ENCODE measurements at places on chromosomes 3 and 15.

- no peak for DNase-seq
Measured at GRCh38 chr3:73762855-73763254, 138.1 kb upstream of the PDZRN3 start.

DNA sequence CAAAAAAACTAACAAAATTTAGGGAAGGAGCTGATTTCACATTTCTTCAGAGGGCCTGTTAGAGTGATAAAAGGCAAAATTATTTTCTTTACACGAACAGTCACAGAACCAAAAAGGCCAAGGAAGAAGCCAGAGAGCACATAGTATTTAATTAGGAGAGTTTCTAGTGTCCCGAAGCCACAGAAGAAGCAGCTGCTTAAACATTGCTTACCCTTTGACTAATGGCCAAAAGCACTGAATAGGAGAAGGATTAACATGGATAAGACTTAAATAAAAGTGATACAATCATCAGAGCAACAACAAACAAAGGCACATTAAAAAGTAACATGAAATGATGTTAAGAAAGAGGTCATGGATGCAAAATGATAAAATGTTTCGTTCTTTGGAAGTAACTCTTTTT, 98.6 kb downstream of the CHL1 start:
- DNase-seq: no peak

DNA sequence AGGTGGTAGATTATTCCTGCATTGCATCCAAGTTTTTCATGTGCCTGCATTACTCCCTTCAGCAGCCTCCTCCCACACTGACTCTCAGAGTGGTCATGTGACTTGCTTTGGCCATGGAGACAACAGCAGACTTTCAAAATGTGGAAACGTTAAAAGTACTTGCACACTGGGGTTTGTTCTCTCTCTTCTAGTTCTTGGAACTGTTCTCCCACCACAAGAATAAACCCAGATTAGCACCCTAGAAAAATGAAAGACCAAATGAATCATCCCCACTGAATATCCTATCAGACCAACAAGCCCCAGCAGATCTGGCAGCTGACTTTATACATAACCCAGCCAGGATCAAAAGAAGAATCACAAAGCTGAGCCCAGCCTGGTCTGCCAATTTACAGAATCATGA, 398.5 kb downstream of the VPS13C start:
- DNase-seq: no peak

DNA sequence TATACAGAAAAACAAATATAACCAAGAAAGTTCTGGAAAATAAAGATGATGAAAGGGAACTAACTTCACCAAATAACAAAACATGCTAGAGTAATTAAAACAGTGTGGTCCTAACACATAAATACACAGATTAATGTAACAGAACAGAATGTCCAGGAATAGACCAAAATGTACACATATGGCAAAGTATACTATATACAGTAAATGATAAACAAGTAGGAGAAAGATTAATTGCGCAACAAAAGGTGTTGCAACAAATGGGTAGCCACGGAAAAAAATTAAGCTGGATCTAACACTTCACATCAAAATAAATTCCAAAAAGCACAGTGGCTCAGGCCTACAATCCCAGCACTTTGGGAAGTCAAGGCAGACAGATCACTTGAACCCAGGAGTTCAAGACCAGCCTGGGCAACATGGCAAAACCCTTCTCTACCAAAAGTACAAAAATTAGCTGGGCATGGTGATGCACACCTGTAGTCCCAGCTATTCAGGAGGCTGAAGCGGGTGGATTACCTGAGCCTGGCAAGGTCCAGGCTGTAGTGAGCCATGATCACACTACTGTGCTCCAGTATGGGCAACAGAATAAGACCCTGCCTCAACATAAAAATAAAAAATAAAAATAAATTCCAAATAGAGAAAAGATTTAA, 19.8 kb downstream of the SCAP start:
- DNase-seq: no peak

DNA sequence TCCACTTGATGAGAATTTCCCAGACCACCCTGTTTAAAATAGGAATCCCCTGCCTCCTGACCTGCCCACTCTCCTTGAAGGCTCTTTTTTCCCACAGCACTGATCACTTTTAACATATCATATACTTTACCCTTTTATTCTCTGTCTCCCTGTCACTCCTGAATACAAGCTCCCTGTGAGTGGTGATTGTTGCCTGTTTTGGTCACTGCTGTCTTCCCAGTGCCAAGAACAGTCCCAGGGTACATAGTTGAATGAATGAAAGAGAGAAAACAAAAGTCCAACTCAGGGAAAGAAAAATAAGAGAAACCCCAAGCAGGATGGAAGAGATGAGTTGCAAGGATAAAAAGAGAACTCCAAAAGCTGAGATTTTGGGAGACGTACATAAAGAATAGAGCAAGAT, 500.3 kb upstream of the LMCD1 start:
- DNase-seq: no peak

DNA sequence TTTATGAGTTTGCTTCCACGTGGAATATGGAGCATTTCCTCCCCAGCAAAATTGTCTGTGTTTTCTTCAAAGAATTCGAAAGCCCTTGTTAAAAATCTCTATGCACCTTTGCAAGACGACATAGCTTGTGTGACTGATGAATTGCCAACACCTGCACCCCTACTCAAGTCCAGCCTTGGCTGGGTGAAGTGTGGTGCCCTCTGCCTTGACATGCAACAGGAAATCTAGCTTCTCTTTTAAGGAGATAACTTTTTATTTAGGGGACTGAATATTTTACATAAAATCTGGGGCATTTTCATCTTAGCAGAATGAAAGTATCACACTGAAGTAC, 647 bp downstream of the HMG20A start:
- DNase-seq: no peak

GRCh38 chr3:132343018-132343612, 25.9 kb downstream of the ACP3 start:
- peak; percentile 50 for DNase-seq

DNA sequence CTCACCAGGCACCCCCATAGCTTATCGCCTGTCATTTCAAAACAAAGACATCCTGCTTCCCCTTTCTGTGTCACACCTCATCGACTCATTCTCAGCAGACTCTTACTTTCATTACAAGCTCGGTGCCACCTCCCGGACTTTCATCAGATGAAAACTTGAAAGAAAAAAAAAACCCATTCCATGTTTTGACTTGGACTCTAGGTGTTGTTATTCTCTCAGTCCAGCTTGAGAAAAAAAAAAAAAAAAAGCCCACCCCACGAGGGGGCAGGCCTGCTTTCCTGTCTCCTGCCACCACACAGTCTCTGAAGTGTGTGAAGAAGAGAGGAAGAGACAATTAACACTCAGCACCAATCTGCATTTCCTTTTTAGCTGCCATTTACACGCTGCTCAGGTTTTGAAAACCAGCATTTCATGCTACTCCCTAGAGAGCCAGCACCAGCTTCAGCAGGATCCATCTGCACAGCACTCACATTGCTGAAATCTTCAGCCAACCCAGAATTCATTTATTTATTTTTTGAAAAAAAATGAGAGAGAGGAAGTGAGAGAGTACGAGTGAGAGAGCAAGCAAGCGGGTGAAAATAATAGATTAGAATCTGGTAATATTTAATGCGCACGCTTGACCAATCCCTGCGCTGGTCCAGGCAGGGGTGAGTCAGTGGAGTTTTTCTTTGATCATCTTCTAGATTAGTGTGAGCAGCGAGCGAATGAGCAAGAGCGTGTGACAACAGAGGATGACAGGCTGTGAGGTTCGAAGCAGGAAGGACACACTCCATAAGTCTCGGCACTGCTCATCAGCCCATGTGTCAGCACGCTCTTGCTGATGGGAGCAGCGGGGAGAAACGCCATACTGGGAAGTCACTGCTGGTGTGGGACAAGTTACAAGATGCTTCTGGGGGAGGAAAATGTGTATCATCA, 23.5 kb downstream of the ZNF80 start:
- peak; percentile 1 for DNase-seq

GRCh38 chr3:169869484-169870220, at the start of gene LRRC31:
Gene LRRC31 (minus strand): TSS chr3:169869935. CDS start chr3:169869807, 128 bp downstream.
- no peak for DNase-seq

DNA sequence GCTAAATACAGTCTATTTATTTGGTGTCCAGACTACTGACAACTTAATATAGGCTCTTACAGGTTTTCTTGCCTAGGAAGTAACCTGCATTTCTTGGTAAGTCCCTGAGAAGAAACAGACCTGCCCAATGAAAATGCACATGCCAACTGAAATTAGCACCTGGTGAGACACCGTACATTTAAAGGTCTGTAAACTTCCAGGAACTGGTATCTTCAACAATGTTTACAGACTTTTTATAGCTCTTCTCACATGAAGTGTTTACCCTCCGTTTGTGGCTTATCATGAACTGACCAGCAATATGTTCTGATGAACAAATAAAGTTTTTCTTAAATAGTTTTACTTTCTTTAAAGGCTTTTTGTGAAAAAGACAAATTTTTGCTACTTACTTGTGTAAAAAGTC, 93.3 kb downstream of the PCCB start:
- no peak for DNase-seq

GRCh38 chr3:160738048-160738447, 18.0 kb upstream of the PPM1L start:
- DNase-seq: no peak

GRCh38 chr15:63362885-63363284, 18.8 kb downstream of the CA12 start:
- no peak for DNase-seq

GRCh38 chr3:31567036-31567435, 34.3 kb downstream of the STT3B start:
- DNase-seq: no peak

DNA sequence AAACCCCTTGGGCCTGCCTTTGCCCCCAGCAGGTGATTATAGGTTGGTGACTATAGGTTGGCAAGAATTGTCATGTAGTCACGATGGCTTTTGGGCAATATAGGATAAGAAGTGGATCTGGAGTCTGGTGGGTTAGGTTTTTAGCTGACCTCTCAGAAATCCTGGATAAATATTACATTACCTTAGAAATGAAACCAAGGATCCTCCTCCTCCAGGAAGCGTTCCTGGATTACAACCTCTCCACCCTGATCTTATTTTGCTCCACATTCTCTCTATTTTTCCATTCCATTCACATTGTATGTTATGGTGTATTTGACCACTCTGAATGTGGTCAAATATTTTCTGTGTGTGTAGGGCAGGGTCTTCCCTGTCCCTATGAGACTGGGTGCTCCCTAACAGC, 82.3 kb downstream of the SEMA5B start:
- DNase-seq: no peak

DNA sequence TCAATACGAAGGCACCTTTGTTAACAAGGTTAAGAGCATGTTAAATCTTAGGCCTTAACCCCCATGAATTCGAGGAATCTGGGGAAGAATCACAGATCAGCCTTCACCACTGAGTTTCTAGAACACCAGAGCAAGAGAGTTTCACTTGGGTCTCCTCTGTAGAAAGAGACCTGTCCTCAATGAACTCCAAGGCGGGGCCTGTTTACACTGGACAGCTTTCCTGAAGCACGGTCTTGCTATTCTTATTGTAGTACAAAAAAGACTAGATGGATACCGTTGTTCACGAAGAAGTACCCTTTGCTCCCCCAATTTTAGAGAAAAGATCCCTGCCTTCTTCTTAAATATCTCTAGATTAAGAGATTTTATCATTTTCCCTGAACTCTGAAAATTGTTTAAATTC, 64.9 kb downstream of the USF3 start:
- DNase-seq: no peak

DNA sequence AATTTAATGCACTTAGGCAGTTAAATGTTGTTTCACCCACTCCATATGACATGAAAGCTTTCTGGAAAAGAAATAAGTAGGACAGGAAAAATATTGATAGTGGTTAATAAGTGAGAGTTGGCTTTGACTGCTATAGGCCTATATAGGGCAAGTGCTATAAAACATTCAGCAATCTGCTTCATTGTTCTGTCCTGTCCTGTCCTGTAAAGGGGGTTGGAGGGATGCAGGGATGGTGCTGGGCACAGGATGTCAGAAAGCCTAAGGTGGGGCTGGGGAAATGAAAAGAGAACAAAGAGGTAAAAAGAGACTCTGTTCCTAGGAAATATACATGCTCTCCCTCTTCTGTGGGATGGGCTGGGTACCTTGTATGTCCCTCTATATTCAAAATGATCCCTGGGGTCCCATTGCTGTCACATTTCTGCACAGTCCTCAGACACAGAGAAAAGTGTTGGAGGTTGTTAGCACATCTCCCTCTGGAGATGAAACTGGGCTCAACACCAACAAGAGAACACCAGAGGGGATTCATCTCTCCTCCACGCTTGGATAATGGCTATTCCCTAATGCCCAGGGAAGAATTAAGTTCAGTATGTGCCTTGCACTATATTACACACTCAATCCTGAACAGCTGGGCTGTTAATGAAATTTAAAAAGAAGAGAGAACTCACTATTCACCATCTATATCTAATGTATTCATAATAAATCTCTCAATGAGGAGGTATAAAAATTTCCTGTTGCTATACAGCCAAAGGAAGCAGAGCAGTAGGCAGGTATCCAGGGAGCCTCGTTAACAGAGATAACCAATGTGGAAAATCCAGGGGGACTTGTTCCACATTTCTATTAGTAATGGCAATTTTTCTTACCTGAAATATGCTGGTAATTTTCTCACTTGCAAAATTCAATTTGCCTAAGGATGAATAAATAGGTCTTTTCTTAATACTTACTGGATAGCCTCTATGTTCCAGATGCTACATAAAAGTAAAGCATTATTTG, 108.1 kb upstream of the ZBED2 start:
- no peak for DNase-seq

GRCh38 chr3:172218350-172219323, 179.3 kb downstream of the FNDC3B start:
- DNase-seq: no peak

- DNase-seq: no peak
Measured at GRCh38 chr3:38268087-38268486, 2.5 kb downstream of the SLC22A13 start.

- no peak for DNase-seq
Measured at GRCh38 chr3:178388473-178388872, 147.8 kb upstream of the KCNMB2 start.

GRCh38 chr3:161067335-161067734, 37.8 kb downstream of the B3GALNT1 start:
- DNase-seq: no peak

DNA sequence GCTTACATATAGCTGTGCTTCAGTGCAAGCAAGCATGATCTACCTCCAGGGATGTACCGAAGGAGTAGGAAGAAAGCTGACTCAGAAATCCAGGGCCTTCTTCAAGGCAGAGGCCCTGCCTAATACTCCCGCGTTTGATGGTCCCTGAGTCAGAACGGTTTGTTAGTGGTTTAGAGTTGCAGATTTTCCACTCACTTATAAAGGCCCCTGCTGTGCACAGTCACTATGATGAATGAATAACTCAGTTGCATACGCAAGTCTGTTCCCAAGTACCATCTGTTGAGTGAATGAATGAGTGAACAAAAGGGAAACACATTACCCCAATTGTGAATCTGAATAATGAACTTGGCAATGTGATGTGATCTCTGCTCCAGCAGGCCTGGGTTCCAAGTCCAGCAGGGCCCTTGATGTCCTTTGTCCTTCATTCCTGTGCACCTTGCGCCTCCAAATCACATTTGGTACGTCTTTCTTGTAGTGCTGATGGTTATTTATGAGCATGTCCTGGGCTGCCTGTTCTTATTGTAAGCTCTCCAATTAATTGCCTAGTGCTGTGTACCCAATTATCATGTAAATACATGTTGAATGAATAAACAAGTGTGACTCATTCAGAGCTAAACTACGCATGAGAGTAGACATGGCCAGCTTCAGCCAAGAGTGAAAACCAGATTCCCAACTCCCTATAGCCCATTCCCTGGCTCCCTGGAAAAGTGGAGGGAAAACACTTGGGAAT, 85.3 kb upstream of the LIMD1 start:
- DNase-seq: no peak
